ENCODE measurements at places on chromosomes 5 and 9.

DNA sequence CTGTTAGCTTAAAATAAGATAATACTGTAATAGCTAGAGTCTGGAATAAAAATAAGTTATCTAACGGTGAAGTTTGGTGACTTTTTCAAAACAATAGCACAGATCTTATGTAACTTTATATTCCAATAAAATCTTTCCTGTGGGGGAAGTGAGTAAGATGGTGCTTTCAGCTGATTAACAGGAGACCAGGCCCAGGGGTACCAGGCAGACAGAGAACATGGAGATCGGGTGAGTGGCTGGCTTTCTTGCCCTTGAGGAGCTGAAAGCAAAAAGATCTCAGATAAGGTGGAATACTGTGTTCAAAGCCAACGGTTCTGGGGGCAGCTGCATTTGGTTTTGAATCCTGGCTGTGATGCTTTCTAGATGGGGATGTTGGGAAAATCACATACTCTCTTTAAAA, 61.3 kb downstream of the MAT2B start:
- DNase-seq = no peak

DNA sequence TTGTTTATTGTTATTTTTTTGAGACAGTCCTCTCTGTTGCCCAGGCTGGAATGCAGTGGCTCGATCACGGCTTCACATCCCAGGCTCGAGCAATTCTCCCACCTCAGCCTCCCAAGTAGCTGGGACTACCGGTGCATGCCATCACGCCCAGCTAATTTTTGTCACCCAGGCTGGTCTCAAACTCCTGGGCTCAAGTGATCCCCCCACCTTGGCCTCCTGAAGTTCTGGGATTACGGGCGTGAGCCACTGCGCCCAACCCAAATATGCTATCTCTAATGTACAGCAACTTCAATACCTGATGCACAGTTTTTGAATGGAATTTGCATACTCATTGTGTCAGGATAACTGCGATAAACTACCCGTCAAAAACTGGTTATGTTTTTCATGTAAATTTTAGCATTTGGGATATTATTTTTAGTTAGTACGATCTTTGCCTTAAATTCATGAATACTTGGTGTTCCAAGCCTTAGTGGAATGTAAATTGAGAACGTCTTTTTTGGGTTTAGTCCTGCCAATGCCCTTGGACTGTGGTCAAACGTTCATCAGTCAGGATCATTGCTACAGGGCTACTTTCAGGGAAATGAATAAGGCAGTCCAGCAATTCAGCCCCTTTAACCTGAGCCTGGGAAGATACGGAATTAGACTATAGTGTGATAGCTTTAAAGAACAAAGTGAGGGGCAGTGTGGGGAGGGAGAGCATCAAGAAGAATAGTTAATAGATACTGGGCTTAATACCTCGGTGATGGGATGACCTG, 4.4 kb downstream of the UGCG start:
- DNase-seq = no peak

- DNase-seq = peak; percentile 36
Measured at GRCh38 chr5:168654211-168654721, 75.1 kb upstream of the PANK3 start.

DNA sequence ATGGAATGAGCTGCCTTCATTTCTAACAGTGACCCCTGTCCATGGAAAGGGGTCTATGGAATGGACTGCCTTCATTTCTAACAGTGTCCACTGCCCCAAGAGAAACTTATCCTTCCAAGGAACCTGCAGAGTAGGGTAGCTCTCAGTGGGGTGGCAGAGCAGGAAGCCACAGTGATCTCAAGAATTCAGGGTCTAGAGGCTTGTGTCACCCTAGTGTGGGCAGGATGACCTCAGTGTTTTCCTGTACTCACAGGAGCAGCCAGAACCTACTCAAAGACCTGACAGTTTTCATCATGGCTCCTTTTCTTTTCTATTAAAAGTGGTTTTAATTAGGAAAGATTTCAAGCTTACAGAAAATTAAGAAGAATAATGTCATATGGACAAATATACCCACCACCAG, 27.5 kb downstream of the SEC61B start:
- DNase-seq = no peak

- peak; percentile 52 for DNase-seq
Measured at GRCh38 chr9:101536938-101537337, 3.3 kb downstream of the RNF20 start.

- no peak for DNase-seq
Measured at GRCh38 chr5:14413331-14413750, 168.3 kb upstream of the OTULINL start.

DNA sequence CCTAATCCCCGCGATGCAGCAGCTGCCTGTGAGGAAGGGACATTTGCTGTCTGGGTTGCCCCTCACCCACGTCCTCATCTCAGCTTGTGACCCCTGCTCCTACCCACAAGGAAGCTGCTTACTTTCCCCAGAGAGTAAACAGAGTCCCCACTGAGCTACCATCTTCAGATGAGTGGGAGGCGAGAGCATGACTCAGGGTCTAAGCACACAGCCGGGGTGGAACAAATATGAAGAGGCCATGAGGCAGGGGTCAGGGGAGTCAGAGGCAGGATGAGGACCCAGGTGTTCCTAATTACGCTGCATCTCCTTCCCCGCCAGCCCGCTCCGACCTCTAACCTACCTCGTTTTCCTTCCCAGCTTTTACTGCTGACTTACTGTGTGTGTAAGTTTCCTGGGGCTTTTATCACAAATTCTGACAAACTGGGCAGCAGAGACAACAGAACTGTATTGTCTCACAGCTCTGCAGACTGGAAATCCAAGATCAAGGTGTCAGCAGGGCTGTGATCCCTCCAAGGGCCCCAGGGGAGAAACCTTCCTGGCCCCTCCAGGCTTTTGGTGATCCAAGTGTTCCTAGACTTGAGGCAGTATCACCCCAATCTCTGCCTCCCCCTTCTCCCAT, 94.0 kb upstream of the DNAH5 start:
- no peak for DNase-seq

- DNase-seq = peak; percentile 75
Measured at GRCh38 chr5:56814963-56815657, at the start of gene MAP3K1. TSS of gene MAP3K1 (plus strand) at chr5:56815549. CDS start at chr5:56815574, 25 bp downstream.

DNA sequence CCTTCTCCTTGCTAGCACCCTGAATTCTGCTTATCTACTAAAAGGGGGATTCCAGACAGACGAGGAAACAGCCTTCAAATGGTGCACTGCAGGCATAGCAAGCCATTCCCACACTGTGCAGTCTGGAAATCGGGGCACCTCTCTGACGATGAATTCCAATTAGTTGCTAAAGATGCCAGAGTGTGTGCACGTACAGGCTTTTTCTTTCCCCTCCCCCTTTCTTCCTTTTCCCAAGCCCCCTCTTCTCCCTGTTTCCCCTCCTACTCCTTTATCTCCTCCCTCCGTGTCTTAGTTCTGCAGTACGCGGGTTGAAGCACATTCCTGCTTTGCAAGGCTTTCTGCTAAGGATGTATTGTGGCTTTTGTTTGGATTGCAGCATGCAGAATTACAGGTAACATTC, at the start of gene GPR21:
Gene GPR21, plus strand, starts transcription at position 316 of the 400 bp plus-strand sequence. CDS start 900 bp downstream, outside the sequence.
- DNase-seq = peak; percentile 44

DNA sequence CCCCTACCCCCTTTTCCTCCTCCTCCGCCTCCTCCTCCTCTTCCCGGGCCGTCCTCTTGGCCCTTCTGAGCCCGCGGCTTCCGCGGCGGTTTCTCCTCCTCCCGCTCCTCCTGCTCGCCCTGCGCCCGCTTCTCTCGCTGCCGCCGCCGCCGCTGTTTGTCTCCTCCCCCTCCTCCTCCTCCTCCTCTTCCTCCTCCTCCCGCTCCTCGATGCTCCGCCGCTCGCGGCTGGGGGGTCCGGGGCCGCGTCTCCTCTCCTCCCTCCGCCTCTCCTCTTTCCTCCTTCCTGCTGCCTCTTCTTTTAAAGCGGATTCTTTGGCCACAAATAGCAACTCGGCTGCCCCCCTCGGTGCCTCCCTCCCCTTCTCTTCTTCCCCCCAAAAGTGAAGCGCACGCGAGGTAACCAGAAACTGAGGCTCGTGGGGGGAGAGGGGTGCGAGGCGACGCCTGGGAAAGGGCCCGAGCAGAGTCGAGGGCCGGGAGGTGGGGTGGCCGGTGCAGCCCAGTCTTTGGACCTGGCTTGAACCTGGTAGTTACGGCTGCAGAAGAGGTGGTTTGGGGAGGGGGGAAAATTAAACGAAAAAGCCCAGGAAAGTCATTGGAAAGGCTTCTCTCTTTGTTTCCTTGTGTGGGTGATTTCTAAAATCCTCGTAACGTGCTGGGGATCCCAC, 1058.5 kb upstream of the DMAC1 start:
- peak; percentile 45 for DNase-seq

GRCh38 chr9:34520505-34521385, 2.0 kb downstream of the ENHO start:
- DNase-seq = no peak

GRCh38 chr9:30732060-30732459, 1652.4 kb upstream of the ACO1 start:
- DNase-seq = no peak

GRCh38 chr9:109907810-109908458, 127.9 kb downstream of the PALM2AKAP2 start:
- DNase-seq = no peak

DNA sequence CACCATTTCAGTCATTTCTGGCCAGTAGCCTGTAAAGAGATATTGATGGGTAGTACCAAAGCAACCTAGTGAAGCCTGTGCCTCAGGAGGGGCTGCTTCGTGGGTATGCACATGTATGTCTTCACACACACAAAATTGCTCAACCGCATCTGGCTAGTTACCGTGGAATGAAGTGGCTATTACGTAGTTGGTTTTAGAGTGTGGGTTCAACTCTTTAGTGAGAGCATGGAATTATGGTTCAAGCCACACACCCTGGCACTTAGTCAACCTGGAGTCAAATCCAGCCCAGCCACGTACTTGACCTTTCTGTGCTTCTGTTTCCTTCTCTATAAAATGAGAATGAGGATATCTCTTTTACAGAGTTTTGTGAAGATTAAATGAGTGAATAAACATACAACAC, 174.9 kb downstream of the TTC39B start:
- no peak for DNase-seq

- DNase-seq = no peak
Measured at GRCh38 chr5:16913187-16914107, 22.6 kb downstream of the MYO10 start.

DNA sequence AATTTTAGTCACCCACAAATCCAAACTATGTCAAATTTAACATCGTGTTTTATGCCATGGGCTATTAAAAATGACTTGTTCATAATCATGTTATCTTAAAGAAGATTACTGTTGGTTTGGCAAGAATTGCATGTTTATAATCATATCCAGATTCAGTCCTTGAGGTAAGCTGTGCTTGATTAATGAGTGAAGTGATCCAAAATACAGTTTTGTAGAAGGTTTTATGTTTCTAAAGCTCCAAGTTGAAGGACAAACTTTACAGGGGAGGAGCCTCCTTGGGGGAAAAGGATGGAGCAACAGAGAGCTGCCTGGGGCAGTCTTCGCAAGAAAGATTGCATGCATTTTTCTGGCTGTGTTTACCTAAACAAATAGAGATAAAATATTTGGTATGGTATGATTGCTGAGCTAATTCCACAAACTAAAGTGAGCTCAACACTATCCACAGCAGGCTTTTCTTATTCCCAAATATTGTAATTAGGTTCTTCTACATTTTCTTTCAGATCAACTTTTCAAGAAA, 189.5 kb upstream of the TYRP1 start:
- no peak for DNase-seq

GRCh38 chr5:57784121-57784520, 301.5 kb upstream of the ACTBL2 start:
- no peak for DNase-seq

DNA sequence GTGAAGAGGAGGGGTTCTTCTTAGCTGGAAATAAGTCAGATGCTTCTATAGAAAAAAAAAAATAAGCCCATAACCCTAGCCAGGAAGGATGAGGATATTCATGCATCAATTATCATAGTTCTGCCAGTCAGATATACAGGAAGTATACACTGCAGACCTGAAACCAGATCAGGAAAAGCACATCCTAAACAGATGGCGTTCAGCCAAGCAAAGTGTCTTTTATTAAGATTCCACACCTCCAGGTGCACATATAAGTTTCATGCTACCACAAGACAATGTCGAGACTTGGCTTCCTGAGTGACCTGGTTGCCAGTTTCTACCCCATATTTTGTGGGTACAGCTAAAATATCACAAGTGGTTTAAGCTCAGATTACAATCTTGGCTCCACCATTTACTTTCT, 108.3 kb downstream of the CETN3 start:
- DNase-seq = no peak

GRCh38 chr5:169018925-169019324, 282.0 kb downstream of the SLIT3 start:
- DNase-seq = no peak

GRCh38 chr9:24912767-24913166, 367.1 kb upstream of the IZUMO3 start:
- DNase-seq = no peak

DNA sequence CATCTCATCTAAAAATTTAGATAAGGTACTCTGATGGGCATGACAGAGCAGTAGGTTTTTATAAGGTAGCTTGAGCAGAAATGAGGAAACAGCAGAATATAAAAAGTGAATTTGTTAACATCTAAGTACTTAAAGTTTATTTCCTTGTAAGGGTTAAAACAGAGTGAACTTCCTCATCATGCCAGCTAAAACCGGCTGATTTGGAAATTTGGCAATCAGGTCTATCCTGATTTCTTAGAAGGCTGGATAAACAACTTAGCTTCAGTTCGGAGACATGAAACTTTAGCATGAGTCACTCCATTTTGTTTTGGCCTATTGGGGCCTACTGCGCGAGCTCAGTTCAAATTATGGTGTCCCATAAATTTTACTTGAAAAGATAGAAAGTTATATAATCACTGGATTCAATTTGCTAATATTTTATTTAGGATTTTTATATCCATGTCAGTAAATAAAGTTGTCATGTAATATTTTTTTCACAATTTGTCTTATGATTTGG, 241.6 kb upstream of the RORB start:
- no peak for DNase-seq

- DNase-seq = no peak
Measured at GRCh38 chr9:4780651-4781050, 12.1 kb upstream of the RCL1 start.

DNA sequence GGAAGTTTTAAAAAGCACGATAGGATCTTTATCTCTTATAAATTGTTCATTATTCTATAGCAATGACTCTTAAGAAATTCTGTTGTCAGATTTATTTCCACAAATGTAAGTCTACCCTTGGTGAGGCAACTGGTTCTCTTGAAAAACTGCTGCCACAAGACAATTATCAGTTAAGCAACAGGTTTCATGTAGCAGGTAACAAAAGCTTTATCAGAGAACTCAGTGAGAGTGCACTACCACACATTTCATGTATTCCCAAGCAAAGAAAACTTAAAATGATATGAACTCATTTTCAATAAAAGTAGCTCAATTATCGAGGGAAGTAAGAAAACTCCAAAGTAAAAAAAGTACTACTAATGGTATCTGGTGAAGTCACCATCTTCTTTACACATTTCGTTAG, 9.4 kb downstream of the NR6A1 start:
- DNase-seq = no peak

DNA sequence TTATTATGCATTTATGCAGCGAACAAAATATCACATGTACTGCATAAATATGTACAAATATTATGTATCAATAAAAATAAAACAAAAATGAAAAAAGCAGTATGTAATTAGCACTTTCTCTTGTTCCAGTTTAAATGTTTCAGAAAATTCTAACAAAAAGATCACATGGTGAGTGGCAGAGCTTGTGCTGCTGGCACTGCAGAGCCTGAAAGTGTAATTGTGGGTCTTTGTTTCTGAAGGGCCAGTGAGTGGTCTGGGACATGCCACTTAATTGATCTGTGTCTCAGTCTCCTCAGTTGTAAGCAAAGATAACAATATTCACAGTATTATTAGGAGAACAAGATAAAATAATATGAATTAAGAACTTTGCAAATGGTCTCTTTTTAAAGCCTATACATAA, 39.5 kb upstream of the RAI14 start:
- DNase-seq = no peak

Measured in common myeloid progenitor, CD34-positive (primary cell).